C1 segment of cervical spinal cord (tissue), 14 donors: ENCODE measurements at places on chromosomes 7 and 10.

DNA sequence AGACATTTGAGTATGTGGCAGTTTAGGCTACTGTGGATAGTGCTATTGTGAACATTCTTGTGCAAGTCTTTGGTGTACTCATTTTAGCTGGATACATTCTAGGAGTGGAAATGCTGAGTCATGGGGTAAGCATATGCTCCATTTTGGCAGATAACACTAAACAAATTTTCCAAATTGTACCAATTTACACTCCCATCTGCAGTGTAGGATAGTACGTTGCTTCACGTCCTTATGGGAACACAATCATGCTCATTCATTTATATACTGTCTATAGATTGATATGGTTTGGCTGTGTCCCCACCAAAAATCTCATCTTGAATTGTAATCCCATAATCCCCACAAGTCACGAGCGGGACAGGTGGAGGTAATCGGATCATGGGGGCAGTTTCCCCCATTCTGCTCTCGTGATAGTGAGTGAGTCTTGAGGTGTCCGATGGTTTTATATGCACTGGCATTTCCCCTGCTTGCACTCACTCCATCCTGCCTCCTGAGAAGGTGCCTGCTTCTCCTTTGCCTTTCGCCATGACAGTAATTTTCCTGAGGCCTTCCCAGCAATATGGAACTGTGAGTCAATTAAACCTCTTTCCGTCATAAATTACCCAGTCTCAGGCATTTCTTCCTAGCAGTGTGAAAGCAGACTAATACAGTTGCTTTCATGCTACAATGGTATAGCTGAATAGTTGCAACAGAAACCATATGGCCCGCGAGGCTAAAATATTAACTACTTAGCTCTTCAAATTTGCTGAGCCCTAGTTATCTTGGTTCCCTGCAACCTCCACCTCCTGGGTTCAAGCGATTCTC is 25.6 kb downstream of the RNF216 start:
- no peak for DNase-seq

DNA sequence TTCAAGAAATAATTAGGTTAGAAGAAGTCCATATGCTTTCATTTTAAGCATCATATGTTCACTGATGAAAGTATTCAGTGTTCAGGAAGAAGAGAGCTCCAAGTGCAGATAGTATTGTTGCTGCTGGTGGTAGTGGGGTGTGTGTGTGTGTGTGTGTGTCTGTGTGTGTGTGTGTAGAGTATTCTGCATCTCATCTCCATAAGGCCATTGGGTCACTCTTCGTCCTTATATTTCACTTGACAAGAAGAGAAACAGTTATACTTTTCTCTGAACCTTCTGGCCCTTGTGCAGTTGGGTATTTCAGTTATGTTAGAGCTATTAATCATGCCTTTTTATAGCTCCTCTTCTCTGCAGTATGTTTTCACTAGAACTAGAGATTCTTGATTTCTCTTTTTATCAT is 26.2 kb downstream of the ADAM22 start:
- no peak for DNase-seq

DNA sequence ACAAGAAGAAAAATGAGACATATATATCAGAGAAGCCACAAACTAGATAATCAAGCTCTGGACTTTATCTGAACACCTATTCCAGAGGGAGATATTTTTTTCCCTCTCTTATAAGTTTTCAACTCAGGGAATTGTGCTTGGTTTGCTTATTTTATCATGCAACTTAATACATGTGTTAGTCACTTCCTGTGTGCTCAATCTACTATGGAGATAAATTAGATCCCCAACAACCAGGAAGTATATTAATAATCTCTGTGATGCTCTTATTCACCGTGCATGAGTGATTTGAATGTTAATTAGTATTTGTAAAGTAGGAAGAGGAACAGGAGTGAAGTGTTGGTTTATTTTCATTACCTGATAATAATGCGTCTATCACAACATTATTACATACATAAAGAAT is 38.8 kb upstream of the ZNF365 start:
- no peak for DNase-seq

- DNase-seq = no peak
Observed at GRCh38 chr10:73088304-73088703, 8.4 kb downstream of the P4HA1 start.

GRCh38 chr7:99141334-99141733 is 2.6 kb downstream of the SMURF1 start:
- DNase-seq = no peak
